ENCODE measurements at places on chromosomes 13 and 19.

DNA sequence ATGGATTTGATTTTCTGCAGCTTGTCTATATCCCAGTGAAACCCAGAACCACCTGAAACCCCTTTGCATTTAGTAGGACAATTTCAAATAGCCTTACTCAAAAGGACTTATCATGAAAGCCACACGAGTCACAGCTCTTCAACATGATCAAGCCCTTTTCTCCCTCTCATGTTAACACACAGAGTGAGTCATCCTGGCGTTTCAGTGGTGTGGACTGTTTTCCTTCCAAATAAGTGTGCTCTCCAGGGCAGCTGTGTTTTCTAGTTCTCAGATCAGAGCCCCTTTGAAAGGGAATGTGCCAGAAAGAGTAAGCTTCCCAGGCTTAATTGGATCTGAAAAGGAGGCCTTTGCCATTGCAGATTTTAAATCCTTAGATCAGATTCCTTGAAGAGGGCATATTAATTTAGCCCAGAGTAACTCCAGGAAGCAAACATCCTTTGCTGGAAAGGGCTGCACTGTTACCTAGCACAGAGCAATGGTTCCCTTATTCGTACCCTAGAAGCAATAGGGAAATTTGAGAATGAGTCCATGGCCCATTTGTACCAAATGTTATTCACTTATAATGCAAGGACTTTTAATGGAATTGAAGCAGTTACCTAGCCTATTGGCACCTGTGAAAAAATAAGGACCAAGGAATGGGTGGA, 51.3 kb downstream of the ERICH6B start:
- DNase-seq: peak; percentile 20

- no peak for DNase-seq
These were observed 103.9 kb downstream of the ZIC5 start for GRCh38 chr13:99867535-99868257.

DNA sequence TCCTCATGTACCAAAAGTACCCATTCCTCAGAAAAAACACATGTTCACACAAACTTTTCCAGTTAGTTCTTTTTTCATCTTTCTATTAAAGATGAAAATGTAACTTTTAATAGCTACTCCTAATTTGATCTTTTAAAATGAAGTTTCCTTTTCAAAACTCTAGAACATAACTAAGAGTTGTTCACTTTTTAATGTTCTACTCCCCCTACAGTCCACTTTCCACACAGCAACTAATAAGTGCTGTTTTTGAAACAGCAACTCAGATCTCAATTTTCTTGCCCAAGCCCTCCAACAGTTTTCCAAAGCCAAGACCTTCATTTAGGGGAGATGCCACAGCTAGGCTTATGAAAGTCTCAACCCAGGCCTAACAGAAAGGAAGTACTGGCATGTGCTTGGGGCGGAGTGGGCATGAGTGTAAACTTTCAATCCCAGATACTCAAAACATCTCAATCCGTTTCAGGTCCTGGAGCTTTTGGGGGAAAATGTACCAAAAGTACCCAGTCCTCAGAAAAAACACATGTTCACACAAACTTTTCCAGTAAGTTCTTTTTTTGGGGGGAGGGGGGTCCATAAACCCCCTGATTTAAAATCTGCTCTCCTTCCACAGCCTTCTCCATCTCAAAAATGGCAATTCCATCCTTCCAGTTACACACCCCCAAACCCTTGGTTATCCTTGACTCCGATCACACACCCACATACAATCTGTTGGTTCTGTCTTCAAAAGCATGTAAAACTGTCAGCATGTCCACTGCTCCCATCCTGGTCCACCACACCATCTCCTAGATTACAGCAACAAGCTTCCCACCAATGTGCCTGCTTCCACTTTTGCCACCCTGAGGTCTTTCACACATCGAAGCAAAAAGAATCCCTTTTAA, 2.0 kb downstream of the FBL start:
- DNase-seq: peak; percentile 61

DNA sequence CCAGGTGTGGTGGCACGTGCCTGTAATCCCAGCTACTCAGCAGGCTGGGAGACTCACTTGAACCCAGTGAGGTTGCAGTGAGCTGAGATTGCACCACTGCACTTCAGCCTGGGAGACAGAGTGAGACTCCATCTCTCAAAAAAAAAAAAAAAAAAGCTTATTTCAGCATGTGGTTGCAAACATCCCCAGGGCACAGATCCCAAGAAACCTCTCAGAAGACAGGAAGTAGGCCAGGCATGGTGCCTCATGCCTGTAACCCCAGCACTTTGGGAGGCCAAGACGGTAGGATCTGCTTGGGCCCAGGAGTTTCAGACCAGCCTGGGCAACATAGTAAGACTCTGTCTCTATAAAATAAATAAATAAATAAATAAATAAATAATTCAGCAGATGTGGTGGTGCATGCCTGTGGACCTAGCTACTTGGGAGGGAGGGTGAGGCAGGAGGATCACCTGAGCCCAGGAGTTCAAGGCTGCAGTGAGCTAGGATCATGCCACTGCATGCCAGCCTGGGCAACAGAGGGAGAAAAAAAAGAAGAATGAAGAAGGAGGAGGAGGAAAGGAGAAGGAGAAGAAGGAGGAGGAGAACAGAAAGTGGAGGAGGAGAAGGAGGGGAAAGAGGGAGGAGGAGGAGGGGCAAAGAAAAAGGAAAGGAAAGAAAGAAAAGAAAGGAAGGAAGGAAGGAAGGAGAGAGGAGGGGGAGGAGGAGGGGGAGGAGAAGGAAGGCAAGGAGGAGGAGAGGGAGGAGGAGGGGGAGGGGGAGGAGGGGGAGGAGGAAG, 4.3 kb upstream of the LRRC8E start:
- DNase-seq: no peak

DNA sequence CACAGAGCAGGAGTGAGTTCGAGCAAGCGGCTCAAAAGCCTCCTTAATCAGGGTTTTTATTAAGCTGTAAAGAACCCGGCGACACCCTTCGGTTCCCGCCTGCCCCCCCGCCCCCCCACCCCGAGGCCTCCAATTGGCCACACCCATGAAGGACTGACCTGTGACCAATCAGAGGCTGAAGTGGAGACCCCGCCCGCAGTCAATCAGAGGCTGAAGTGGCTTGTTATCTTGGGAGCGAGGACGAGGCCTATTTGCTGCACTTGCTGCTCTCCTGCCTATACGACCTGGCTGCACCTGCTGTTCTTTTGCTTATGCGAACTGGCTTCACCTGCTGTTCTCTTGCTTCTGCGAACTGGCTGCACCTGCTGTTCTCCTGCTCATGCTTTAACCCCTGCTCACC, 844.9 kb downstream of the OLFM4 start:
- DNase-seq: no peak
